ENCODE measurements at places on chromosomes 3 and 15.

GRCh38 chr3:191889756-191890155, 428.8 kb downstream of the PYDC2 start:
- DNase-seq: no peak

DNA sequence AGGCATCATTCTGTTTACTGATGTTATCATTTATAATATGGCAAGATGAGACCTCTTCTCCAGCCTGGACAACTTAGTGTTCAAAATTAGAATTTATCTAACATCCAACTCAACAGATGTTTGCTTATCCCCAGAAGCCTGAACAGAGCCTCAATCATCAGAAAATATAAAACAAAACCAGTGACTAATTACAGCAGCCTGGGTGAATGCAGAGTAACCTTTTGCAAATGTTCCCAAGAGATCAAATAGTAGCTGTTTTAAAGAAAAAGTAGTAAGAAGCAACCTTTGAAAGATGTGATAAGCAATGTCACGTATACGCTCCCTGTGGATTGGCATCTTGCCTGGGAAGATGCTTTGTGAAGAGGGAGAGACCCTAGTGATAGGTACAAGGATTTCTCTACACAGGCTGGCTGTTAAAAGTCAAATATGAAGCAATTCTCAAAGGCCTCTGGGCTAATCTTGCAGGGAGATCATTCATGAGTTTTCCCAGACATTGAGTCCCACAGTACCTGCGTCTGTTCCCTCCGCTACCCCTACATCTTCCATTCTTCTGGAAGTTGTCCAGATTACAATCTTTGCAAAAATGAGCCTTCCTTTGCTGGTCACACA, 39.3 kb upstream of the PRICKLE2 start:
- no peak for DNase-seq

- DNase-seq: no peak
Observed at GRCh38 chr15:99371180-99372103, 120.2 kb downstream of the LRRC28 start.

- DNase-seq: no peak
Observed at GRCh38 chr3:13616359-13616758, 67.4 kb downstream of the FBLN2 start.

DNA sequence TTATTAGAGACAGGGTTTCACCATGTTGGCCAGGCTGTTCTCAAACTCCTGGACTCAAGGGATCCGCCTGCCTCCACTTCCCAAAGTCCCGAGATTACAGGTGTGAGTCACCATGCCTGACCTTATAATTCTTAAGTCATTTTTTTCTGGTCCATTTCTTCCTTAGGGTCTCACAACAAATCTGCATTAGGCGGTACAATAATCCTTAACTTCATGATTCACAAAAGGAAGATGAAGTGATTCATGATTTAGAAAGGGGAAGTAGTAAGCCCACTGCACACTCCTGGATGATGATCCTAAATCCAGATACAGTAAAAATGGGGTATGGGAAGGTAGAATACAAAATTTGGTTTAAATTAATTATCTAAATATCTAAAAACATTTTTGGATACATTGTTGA, 45.0 kb upstream of the TKT start:
- DNase-seq: no peak

DNA sequence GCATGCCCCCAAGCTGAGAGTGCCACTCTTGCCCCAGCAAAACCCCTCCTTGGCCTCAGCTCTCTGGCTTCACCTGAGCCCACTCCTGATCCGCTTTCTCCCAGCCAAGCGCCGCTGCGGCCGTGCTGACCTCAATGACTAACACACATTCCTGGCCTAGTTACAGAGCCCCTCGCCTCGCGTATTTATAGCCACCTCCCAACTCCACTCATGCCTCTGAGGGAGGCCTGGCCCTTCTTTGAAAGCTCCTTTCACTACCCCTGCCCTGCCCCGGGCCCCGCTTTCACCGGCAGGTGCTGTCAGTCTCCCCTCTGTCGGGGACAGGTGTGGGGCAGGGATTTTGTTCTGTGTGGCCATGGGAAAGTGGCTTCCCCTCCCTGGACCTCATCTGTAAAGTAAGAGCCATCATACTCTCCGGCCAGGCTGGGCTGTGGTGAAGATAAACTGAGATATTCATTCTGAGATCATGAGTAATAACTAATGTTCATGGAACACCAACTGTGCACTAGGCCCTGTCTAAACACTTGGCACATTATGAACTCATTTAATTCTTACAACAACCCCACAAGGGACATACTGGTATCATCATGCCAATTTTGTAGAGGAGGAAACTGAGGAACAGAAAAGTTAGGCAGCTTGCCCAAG, 13.2 kb upstream of the ATP2B2 start:
- DNase-seq: no peak

DNA sequence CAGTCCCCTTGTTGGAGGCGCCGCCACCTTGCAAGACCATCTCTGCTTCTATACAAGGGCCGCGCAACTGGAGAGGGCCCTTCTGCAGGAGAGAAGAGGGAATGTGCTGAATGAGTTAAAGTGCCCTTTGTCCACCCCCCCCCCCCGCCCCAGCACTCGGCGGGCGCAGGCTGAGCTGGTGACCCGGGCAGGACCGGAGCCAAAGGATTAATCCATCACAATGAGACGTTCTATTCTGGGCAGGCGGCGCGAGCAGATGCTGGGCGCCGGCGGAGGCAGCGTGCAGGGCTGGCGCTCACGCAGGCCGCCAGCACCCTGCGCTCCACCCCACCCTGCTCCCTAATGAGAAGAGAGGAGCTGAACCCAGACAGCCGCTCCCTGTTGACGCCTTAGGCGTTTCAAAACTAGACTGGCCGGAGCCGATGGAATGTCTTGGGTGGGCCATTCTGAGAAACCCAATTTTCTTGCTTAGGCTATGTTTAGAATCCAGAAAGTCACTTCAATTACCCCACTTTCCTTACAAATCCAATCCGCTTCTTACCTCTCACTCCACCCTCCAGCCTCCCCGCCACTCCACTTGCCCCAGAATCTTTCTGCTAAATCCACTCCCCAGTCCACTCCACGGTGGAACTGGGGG, 32.9 kb downstream of the GJD2 start:
- DNase-seq: no peak

All from GM19239 (cell line).